Chondrocyte (in vitro differentiated cells): ENCODE measurements at places on chromosomes 6 and 20. TPM values are rescaled to one million over a fixed set of nuclear protein-coding genes. Genes with fewer than 3 reads are reported as not detected.

DNA sequence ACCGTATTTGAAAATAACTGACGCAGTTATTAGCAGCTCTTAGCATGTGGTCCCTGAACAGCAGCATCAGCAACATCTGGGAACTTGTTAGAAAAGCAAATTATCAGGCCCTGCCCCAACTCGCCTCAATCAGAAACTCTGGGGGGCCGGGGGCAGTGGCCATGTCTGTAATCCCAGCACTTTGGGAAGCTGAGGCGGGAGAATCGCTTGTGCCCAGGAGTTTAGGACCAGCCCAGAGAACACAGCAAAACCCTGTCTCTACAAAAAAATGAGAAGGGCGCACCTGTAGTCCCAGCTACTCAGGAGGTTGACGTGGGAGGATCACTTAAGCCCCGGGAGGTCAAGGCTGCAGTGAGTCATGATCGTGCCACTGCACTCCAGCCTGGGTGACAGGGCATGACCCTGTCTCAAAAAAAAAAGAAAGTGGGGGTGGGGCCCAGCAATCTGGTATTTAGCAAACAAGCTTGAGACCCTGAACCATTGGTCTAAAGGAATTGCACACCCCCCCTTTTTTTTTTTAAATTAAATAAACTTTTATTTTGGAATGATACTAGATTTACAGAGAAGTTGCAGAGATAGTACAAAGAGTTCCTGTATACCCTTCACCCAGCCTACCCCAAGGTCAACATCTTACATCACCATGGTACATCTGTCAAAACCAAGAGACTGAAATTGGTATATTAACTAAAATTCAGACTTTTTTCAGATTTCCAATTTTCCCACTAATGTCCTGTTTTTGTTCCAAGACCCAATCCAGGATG lies 6.7 kb downstream of the SRXN1 start:
- no peak overlapping the region for H3K27ac ChIP-seq
- peaks cover 23% of the 10 kb centered on the region for H3K36me3 ChIP-seq
- no peak for DNase-seq
- no peak overlapping the region for H3K4me3 ChIP-seq

DNA sequence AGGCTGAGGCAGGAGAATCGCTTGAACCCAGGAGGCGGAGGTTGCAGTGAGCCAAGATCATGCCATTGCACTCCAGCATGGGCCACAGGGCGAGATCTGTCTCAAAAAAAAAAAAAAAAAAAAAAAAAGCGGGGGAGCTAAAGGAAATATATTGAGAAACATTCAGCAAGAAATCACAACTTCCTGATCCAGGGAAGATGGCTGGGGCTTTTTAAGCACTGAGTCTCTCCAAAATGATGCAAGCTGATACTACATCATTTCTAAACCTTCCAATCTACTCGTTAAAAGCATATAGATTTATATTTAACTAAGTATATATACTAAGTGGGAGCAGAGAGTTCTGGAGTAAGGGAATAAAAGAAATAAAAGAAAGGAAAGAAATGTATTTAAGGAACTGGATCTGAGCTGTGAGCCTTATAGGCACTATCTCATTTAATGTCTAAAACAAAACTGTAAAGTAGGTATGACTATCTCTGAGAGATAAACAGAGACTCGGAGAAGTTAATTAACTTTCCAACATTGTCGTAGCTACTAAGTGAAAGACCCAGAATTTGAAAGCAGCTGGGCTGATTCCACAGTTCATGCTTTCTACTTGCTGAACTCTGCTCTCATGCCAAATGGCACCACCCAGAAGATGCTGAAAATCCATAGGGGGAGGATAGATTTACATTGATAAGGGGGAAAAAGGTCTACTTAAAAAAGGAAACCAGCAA lies 215.0 kb upstream of the MARCKS start:
- peaks cover 33% of the 10 kb centered on the region for H3K4me1 ChIP-seq
- H3K27ac ChIP-seq, result no peak overlapping the region
- DNase-seq, result no peak
- no peaks in the 10 kb centered on the region for H3K27me3 ChIP-seq
- H3K4me3 ChIP-seq, result no peak overlapping the region

- H3K27me3 ChIP-seq, result no peaks in the 10 kb centered on the region
- no peaks in the 10 kb centered on the region for H3K36me3 ChIP-seq
- H3K4me1 ChIP-seq, result no peaks in the 10 kb centered on the region
- H3K27ac ChIP-seq, result no peak overlapping the region
- H3K4me3 ChIP-seq, result no peak overlapping the region
Observed at GRCh38 chr6:90485635-90486277, 101.1 kb downstream of the MAP3K7 start.

- H3K4me1 ChIP-seq, result peaks cover 23% of the 10 kb centered on the region
- no peak overlapping the region for H3K4me3 ChIP-seq
- H3K27me3 ChIP-seq, result no peaks in the 10 kb centered on the region
- H3K27ac ChIP-seq, result no peak overlapping the region
- no peaks in the 10 kb centered on the region for H3K36me3 ChIP-seq
- DNase-seq, result peak; percentile 48
Observed at GRCh38 chr20:24677626-24678315, 208.3 kb downstream of the SYNDIG1 start.

The WFDC12 gene
- not detected in 3 replicates for total RNA-seq
